Activated CD4-positive, alpha-beta T cell treated with anti-CD3 and anti-CD28 coated beads, Interleukin-2, Interleukin-4, amounts not matched to agents 100 ng/mL and 50 ng/mL, durations not matched to agents 16 hours and 8 hours (primary cell): ENCODE measurements at places on chromosomes 6 and 20.

GRCh38 chr20:19370076-19371075 is 157.9 kb downstream of the SLC24A3 start:
- no peak for DNase-seq

- DNase-seq, result no peak
Observed at GRCh38 chr6:6639572-6639971, 51.1 kb downstream of the LY86 start.

DNA sequence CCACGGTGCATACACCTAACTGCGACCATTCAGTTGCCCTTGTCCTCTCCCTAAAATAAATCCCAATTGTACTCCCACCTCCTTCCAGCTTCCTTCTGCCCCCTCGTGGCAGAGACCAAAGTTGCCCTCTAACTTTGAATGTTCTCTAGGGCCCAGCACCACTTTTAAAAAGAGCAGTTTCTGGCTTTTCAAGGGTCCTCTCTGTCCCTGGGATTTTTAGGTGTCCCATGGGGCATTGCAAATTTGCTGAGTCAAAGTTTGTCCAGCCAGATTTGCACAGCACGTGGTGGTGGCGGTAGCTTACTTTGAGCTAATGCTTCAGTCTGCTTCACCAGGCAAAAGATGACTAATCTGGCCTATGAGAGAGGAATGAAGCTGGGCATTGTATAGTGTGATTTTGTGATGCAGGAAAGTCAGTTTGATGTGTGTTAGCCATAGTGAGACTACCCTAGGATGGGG is 100.2 kb downstream of the PERP start:
- DNase-seq, result peak; percentile 27

DNA sequence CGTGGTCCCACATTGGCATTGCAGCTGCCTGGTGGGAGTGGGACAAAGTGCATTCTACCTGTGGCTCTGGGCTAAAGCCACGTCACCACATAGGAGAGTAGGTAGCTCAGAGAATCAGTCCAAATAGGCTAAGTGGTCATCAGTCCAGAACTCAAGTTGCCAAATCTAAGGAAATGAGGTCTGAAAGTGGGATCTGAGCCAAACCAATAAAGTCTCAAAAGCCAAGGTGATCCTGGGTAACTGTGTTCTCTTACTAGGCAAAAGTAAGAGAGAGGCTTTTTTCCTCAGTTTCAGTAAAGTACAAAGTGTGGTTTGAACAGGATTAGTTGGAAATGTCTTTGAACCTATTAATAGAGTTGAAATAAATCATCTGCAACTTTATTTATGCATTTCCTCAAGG is 68.6 kb upstream of the CNKSR3 start:
- no peak for DNase-seq

DNA sequence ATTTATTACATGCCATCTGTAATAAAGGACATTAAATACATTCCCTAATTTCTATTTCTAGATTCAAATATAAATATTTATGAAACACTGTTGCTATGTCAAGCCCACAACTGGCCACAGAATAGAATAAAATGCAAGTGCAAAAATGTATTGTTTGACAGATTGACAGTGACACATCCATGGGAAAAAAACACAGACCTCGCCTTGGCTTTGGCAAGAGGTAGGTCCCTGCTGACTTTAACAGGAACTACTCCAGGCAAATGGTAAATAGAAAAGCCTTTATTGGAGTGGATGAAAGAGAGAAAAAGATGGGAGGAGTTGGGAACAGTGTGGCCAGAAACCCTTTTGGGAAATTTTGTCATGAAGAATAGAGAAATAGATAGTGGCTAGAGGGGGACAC is 622.9 kb downstream of the UTRN start:
- DNase-seq, result no peak

DNA sequence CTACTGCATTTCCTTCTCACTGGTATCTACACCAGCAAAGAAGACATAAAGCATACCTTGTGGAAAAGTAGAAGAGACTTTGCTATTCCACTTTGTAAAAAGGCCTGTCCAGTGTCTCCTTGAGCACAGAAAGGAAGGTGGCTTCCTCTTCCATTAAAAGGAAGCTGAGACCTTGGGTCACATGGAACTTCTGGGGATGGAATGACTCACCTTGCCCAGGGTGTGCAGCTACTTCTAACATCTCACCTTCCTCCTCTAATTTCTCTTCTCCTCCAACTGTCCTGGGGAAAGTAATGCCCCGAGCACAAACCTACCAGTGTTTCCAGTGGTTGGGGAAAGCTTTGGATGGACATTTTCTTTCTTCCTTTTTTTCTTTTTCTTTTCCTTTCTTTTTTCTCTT is 848.8 kb upstream of the MAP3K7 start:
- DNase-seq, result no peak

DNA sequence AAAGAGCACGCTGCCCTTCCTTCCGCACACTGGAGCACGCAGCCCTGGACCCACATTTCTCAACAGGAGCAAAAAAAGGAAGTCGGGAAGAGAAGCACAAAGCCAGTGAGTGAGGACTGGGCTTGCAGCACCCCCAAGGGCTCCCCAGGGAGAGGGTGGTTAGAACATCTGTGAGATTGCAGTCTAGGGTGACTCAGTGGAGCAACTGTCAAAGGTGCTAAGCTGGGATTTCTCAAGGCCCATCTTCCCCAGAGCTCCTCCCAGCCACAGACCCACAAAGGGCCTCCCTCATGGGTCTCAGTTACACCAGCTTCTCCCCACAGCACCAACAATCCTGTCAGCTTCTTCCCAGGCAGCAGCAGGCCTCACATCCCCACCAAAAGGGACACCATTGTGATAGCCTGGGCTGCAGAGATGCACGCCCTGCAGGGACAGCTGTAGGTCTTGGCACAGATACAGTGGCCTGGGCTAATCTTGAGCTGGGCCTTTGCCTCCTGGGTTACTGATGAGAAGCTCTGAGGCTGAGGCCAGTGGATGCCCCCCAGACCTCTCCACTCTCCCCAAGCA is 39.6 kb upstream of the CD93 start:
- no peak for DNase-seq

GRCh38 chr6:5152460-5152859 is 67.3 kb downstream of the PPP1R3G start:
- DNase-seq, result no peak

GRCh38 chr20:4775322-4776078 is 53.8 kb downstream of the PRND start:
- no peak for DNase-seq

GRCh38 chr20:36483919-36484808 is 57.2 kb upstream of the MYL9 start:
- DNase-seq, result no peak

- DNase-seq, result no peak
Observed at GRCh38 chr20:35018590-35019371, 63.1 kb downstream of the MYH7B start.

DNA sequence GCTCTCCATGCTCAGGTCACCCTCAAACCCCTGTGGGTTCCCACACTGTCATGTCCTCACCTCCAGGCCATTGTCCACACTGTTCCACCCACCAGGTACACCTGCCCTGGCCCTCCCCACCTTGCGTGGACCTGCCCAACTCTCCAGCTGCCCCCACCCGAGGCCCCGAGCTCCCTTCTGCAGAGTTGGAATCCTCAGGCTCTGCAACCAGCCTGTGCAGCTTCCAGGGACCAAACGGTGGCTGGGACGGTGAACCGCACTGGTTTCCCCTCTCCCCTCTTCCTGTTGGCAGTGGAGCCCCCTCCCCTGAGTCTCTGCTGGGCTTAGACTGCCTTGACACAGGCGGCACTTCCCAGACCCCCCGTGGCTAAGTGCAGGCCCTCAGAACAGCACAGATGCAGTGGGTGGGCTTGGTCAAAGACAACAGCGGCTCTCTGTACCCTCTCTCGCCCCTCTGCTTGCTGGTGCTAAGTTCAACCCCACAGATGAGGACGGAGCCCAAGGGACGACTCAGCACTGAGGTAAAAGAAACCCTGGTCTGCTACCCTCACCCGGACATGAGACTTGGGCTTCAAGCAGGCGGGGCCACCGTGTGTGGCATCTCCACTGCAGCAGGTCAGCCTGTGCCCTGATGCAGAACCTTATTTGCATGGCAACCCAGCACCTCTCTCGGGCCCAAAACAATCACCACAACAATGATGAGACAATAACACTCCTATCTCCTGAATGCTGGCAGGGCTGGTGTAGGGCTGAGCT is 11.0 kb downstream of the ZBP1 start:
- no peak for DNase-seq

DNA sequence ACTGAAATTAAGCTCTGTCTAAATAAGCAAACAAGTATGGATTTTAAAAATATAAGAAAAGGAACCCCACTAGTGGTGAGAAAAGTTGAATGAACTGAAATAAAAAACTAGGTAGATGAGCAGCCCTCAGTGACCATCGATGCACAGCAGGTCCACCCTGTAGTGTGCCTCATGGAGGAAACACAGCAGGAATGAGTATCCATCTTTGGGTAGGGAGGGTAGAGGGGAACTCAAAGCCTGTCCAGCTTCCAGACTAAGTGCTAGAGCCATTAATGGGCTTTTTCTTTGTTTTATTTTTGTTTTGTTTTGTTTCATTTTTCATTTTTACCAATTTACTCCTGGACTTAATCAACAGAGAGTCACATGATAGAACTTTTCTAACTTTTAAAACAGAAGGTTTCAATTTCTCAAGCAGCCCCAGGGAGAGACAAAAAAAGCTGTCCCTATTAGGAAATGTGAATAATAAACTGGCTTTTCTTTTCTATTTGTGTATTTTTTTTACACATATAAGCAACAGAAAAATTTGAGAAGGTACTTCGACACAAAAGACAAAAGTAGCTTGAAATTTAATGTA is 700.6 kb downstream of the HACE1 start:
- DNase-seq, result no peak

DNA sequence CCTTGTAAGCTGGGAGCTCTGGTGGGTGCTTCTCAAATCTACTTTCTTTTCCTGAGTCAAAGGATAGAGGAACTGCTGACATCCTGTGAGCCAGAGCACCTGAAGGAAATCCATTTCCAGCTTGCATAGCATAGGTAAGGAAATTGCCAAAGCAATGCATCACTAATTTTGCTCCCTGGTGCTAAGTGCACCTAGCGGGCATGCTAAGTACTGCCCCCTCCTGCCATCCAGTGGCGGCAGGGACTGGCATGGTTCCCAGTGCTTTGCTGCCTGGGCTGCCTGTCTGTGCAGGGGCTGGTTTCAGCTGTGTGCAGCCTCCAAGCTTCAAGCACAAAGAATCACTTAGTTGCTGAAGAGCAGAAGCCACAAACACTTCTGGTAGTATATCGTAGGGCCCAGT is 63.9 kb downstream of the FARS2 start:
- DNase-seq, result no peak

GRCh38 chr20:44113618-44114376 is 73.2 kb downstream of the JPH2 start:
- no peak for DNase-seq

- DNase-seq, result no peak
Observed at GRCh38 chr6:15386110-15386755, 140.4 kb downstream of the JARID2 start.

DNA sequence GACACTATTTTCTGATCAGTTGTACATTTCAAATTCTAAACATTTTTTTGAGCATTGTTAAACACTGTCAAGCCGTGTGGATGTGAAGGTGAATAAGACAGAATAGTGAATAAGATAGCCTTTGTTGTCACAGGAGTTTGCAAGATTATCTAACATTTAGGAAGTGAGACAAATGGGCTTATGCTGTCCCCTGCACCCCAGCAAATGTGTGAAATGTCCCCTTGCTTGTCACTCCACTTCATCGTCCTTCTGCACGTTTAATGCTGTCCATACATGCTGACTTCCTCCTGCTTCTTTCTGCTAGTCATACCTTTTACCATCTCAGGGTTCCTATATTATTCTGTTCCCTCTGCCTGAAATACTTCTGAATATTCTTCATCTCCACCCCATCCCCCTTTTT is 62.6 kb downstream of the CBFA2T2 start:
- DNase-seq, result no peak

- DNase-seq, result no peak
Observed at GRCh38 chr20:25136643-25137559, 55.0 kb upstream of the VSX1 start.

GRCh38 chr6:1809291-1809988 is 199.7 kb downstream of the FOXC1 start:
- DNase-seq, result no peak

- DNase-seq, result no peak
Observed at GRCh38 chr20:63895202-63895951, 451 bp downstream of the DNAJC5 start.

DNA sequence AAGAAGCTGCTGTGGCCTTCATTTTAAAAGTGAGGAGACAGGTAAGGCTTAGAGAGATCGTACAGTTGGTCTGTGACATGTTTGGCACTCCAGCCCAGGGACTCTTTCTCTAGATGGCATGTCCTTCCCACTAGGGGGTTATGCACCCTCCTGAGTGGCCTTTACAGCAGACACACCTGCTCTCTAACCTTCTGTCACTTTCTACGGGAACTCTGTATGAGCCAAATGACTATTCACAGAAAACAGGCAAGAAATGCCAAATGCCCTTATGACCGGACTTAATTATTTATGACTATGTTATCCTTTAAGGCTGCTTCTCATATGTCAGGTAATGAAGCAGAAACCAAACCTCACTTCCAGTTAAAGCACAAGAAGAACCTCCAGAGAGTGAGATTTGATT is 91.2 kb downstream of the MAP3K5 start:
- no peak for DNase-seq

- DNase-seq, result no peak
Observed at GRCh38 chr6:127956260-127956888, 55.5 kb upstream of the THEMIS start.

GRCh38 chr6:138307816-138308730 is 69.6 kb upstream of the SMIM28 start:
- DNase-seq, result no peak

- no peak for DNase-seq
Observed at GRCh38 chr6:41586252-41587007, 40.2 kb downstream of the FOXP4 start.

DNA sequence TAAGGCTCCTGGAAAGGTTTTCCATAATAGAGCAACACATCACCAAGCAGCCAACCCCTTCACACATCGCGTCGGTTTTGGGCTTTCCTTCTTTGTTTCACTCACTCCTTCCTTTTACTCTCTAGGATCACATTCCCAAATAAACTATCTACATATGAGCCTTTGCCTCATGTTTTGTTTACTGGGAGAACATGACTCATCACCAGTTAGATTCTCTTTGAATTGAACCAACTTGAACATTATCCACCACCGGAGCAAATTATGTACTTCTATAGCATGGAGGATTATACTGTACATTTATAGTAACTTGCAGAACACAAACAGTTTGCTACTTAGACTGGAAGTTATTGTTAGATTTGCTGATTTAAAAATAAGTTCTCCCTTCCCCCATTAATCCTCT is 41.0 kb downstream of the SAMD5 start:
- no peak for DNase-seq

- DNase-seq, result no peak
Observed at GRCh38 chr20:37837924-37838323, 65.0 kb upstream of the VSTM2L start.

- no peak for DNase-seq
Observed at GRCh38 chr6:73791336-73791735, 95.3 kb downstream of the CD109 start.

GRCh38 chr6:32151181-32151862 is 417 bp downstream of the PRRT1 start:
- no peak for DNase-seq
